ENCODE measurements at places on chromosomes 13 and 19.

DNA sequence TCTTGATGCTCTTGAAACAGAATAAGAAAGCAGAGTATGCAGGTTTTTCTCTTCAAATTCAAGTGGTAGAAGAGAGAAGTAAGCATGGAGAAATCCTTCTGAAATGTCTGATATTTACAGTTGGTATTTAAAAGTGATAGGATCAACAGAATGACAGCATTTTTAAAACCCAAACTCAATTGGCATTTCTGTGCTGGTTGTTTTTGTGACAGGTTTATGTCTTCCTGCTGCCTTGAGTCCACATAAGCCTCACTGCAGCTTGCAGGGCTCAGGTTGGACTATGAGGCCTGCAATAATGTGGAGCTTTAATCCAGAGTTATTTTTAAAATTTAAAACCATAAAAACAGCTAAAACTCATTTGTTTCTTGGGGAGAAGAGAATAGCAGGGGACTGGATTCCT, 105.1 kb downstream of the ZAR1L start:
- no peak for DNase-seq

DNA sequence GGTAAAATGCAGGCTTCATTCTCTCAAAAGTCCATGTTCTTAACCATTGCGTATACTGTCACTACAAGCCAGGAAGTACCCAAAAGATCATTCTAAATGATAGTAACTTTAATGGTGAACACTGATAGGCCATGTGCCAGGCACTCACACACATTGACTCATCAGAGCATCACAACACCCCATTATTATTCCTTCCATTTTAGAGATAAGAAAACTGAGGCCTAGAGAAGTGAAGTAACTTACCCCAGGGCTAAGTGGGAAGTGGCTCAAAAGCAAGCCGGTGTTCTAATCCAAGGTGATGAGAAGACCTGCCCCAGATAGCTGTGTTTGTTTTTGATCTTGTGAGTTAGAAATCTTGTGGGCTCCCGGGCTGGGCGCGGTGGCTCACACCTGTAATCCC, 1.4 kb upstream of the PHLDB3 start:
- DNase-seq, result no peak

DNA sequence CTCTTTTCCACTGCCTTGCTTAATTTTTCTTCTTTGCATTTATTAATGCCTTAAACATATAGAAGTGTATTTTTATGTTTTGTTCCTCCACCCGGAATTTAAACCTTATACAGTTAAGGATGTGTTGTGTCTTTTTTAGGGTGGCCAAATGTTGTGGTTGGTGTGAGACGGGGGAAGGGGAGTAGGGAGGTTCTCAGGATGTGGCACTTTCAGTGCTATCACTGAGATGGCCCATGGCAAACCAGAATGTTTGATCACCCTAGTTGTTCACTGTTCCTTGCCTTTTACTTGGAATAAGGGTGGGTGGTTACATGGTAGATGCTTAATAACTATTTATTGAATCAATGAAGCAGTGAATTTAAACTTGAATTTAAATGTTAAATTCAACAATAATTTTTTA, 216.0 kb upstream of the SLITRK1 start:
- DNase-seq, result no peak

DNA sequence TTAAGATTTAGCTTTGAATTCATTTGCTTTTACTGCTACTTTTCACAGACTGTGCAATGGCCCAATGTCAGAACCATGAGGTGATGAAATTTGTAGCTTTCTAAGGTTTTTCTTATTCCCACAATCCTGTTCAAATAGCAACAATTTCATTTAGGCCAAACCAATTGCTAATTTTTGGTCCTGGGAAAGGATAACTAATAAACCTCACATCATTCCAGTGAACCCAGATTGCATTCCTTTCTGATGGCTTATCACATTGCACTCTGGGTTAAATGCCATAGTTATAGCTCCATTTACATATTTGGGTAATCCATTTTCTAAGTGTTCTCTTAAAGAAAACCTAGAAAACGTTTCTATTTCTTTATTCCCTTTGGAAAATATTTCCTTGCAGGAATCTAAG, 22.9 kb upstream of the POMP start:
- no peak for DNase-seq

- DNase-seq, result no peak
Observed at GRCh38 chr13:34006011-34006410, 188.1 kb downstream of the RFC3 start.
